ENCODE measurements at places on chromosomes 2 and 18.

DNA sequence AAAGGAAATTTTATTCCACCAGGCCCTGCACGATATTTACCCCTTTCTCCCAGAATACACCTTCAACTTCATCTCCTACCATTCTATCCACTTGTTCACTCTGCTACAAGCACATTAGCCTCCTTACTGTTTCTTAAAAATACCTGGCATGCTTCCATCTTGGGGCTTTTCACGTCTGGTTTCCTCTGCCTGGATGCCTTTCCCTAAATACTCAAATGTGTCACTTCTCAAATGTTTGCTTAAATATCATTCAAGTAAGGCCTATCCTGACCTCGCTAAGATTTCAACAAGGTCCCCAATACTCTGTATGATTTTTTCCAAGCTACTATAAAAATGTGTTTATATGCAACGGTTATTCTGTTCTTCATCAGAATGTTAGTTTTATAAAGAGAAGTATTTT, 433.0 kb upstream of the CHAC2 start:
- no peak for DNase-seq

DNA sequence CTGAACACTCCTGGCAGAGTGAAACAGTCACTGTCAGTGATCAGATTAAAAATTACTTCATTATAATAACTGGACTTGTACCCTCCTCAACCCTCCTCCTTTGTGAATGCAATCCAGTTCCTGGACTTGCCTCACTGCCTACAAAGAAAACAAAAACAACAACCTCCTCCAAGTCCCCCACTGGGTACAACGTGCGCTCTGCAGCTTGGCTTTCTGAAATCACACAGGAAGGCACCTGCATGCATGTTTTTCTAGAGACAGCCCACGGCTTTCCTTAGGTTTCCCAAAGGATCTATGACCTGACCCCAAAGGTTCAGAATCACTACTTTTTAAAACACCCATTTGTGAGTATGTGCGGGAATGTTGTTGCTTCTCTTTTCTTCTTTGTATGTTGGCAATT, 61.4 kb upstream of the TUBA3E start:
- DNase-seq: no peak

DNA sequence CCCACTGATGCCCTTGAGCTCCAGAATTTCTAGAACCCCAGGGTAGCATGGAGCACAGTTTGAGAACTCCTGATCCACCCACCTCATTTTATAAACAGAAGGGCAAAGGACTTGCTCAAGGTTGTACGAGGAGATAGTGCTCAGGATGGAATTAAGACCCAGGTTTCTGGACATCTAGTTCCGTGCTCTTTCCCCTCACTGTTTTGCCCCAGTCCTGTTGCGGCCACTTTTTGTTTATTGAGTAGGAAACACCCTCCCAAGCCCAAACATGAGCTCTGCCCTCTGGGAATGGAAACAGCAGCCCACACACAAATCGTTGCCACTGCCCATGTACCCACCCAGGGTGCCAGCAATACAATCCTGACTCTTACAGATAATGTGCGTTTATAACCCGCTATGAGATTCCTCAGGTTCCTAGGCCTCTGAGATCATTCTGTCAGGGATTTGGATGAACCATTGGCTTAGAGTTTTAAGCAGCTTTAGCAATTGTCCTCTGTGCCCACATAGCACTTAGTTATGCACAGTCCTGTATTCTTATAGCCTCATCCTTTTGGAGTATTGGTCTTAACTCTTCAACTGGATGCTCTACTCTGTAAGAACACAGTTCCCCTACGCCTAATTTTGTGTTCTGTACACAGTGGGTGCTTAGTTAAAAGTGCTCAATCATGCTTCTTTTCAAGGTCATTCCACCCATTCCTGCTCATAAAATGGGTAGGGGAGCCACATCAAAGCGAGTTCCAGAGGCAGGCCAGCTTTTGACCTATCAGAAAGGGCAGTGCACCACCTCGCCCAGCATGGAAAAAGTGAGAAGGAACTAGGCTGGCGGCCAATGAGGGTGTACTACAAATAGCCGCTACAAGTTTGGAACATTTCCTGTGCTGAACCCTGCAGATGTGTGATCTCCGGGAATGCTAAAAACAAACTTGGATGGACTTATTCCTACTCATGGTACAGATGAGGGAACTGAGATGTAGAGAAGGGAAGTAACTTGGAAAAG, 60.3 kb upstream of the IGFBP2 start:
- DNase-seq: no peak

GRCh38 chr2:71513096-71513495, 59.7 kb downstream of the DYSF start:
- DNase-seq: no peak

- no peak for DNase-seq
Observed at GRCh38 chr2:205845446-205845845, 163.1 kb downstream of the NRP2 start.

DNA sequence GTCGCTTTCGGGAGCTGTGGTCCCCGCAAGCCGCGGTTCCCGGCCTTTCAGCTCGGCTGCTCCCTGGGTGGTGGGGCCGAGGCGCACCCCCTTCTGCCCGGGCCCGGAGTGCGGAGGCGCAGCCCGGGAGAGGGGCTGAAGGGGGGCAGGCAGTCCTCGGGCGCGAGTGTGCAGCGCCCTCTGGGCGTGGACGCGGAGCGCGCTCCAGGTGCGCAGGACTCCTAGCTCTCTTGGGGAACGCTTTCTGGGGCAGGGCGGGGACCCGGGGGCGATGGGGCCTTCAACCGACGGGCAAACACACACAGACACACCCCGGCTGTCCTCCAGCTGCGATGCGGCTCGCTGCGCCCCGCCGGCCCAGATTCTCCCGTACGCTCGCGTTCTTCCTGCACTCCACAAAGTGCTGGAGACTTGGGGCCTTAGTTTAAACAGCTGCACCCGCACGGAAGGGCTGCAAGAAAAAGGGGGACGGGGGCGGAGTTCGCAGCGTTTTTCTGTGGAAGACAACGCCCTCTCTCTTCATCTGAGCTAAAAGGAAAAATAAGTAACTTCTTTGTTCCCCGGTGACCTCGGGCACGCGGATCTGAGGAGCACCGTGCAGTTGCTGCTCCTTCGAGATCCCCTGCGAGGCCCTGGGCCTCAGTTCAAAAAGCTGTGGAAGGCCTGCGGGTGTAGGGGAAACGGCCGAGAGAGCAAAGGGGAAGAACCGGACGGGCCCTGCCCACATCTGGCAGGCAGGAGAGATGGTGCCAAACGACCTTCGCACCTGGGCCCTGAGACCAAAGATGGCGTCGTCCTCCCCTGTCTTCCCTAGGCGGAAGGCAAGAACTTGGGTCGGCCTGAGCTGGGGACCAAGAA, 593 bp upstream of the SDC1 start:
- peak; percentile 16 for DNase-seq

- no peak for DNase-seq
Observed at GRCh38 chr2:237253046-237253702, 160.8 kb downstream of the COL6A3 start.

DNA sequence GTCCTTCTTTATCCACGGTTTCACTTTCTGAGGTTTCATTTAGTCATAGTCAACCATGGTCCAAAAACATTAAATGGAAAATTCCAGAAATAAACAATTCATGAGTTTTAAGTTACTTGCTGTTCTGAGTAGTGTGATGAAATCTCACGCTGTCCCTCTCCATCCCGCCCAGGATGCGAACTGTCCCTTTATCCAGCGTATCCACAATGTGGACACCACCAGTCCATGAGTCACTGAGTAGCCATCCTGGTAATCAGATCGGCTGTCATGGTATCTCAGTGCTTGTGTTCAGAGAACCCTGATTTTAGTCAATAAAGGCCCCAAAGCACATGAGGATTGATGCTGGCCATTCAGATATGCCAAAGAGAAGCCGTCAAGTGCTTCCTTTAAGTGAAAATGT, 3.7 kb downstream of the SP140L start:
- no peak for DNase-seq

DNA sequence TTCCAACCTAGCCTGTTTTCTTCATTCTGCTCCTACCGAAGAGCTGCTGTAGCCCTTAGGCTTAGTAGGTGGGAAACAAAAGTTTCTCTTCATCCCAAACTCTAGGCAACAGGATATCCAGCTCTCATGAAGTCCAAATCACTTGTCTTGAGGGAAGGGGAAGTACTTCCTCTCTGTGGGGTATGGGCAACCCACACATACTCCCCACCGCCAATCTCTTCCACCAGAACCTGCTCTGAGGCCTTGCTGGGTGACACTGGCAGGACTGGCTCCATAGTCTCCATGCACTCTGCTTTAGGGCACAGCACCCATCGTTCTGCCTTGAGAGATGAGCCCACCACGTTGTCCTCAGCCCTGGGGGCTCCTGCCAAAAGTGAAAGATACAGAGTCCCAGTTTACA, 173.0 kb downstream of the NCK2 start:
- no peak for DNase-seq

GRCh38 chr18:50638016-50638883, 78.4 kb downstream of the MAPK4 start:
- DNase-seq: no peak

DNA sequence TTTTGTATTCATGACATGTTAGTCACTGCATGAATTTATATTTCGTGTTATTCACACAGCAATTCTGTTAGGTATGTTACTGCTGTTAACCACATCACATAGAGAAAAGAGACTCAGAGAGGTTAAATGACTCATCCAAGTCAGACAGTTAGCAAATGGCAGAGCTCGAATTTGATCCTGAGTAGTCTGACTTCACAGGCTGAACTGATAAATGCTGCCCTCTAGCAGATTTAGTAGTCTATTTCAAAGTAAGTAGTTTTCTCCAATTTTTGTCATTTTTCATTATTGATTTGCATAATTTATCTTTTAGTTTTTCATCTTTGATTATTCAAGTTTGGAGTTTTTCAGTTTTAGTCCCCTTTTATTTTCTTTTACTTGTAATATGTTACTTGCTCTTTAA, 58.3 kb downstream of the WDR7 start:
- peak; percentile 54 for DNase-seq

Data from HL-60 (cell line).